Left cardiac atrium (tissue), 4 donors: ENCODE measurements at places on chromosomes 5 and 9. TPM values are rescaled to one million over a fixed set of nuclear protein-coding genes. Genes with fewer than 3 reads are reported as not detected.

LCN9 gene
- total RNA-seq = not detected

SOX30 gene
- 0.44 TPM for total RNA-seq

BAAT gene
- 0.16 TPM for total RNA-seq

DBH gene
- not detected for total RNA-seq

IL33 gene
- 50.1 TPM for total RNA-seq
